ENCODE measurements at places on chromosomes 2 and 18.

- DNase-seq: no peak
These were observed 37.5 kb upstream of the ACSL3 start for GRCh38 chr2:222823183-222823930.

DNA sequence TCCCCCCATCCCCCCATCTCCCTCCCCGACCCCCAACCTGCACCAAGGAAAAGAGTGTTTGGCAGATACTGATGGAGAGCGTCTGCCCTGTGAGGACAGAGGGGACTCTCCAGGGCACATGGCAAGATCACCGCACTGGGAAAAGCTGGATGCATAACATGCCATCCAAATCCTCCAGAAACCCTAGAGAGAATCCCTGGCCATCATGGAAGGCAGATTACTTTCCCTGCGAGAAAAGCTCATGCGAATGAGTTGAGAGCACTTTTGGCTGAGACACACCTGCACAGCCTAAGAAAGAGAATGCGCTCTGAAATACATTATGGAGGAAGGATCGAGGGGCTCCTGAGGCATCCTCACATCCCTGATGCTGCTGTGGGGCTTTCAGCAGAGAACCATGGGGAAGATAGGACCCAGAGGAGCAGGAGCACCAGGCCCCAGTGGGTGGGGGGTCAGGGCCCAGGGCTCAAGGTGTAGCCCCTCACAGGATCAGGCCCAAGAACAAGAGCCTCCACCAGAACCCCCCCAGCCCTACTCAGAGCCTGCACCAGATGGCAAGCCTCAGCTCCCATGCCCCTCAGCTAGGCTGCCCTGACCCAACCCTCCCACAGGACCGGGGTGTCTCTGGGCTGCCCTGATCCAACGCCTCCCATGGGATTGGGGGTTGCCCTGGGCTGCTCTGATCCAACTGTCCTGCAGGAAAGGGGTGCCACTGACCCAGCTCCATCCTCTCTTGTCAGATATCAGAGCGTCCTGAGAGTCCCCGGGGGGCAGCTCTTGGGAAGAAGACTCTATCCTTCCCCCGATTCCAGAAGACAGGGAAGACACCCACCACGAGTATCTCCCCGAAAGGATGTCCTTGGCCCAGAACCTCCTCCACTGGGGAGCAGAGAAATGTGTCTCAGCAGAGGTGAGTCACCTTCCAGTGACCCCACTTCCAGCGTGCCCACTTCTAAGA lies 153.4 kb downstream of the NDUFA10 start:
- DNase-seq: no peak

- no peak for DNase-seq
These were observed 48.4 kb upstream of the APCDD1 start for GRCh38 chr18:10405816-10406663.

GRCh38 chr2:202564226-202564625 lies 70.5 kb upstream of the FAM117B start:
- DNase-seq: no peak

Measured in amygdala (tissue), 56 donors.